Stimulated activated CD4-positive, alpha-beta T cell treated with anti-CD3 and anti-CD28 coated beads, TNF-alpha, amount 100 ng/mL, for 1 hour (primary cell): ENCODE measurements at places on chromosomes 16 and 17.

DNA sequence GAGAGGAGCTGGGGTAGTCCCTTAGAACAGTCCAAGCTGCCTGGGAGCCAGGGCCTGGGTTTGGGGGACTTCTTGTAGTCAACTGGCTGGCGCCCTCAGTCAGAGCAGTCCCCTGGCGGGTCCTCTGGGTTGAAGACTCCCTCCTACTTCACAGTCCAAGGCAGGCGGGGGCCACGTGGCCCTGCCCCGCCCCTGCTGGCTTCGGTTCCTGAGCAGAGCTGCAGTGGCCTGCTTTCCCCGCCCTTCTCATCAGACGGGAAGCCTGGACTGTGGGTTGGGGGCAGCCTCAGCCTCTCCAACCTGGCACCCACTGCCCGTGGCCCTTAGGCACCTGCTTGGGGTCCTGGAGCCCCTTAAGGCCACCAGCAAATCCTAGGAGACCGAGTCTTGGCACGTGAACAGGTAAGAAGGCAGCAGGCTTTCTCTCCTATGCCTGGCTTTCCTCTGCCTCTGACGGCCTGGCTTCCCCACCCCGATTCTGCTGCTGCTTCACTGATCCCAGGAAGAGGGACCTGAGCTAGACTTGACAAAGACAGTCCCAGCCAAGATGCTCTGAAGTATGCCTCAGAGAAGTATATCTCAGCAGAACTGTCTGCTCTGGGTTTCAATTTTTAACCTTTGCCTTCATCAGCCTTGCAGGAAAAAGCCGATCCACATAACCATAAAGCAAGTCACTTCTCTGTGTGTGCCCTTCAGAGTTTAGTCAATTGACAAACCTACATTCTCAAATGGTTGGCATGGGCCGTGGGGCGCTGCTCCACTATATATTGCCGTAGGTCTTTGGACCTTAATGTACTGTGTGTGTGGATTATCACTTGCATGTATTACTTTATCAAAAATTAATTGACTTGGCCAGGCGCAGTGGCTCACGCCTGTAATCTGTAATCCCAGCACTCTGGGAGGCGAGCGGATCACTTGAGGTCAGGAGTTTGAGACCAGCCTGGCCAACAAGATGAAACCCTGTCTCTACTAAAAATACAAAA lies 56.3 kb downstream of the SF3B3 start:
- no peak for DNase-seq

DNA sequence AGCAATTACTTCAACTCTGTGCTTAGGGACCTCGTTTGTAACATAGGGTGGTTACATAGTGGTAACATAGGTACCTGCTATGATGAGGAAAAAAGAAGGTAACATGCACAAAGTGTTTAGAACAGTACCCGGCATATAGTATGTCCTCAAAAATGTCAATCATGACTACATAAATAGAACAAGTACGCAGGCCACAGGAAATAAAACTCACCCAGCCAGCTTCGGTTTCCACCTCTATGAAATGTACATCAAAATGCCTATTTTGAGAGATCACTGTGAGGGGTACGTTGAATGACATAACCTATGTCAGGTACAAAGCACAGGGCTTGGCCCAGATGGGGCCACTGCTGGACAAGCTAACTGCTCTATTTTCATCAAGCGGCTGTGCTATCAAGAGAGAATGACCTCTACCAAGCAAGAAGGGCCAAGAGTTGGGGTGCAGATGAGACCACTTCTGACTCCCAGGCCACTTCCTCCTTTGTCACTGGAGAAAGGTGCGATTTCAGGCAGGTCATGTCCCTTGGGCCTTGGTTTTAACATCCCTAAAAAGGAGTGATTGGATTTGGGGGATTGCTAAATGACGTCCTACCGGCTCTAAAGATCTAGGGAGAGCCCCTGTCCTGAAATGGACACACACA lies 45.4 kb downstream of the WSB1 start:
- DNase-seq: no peak

- DNase-seq: no peak
Measured at GRCh38 chr17:68505951-68506350, 6.3 kb upstream of the PRKAR1A start.

DNA sequence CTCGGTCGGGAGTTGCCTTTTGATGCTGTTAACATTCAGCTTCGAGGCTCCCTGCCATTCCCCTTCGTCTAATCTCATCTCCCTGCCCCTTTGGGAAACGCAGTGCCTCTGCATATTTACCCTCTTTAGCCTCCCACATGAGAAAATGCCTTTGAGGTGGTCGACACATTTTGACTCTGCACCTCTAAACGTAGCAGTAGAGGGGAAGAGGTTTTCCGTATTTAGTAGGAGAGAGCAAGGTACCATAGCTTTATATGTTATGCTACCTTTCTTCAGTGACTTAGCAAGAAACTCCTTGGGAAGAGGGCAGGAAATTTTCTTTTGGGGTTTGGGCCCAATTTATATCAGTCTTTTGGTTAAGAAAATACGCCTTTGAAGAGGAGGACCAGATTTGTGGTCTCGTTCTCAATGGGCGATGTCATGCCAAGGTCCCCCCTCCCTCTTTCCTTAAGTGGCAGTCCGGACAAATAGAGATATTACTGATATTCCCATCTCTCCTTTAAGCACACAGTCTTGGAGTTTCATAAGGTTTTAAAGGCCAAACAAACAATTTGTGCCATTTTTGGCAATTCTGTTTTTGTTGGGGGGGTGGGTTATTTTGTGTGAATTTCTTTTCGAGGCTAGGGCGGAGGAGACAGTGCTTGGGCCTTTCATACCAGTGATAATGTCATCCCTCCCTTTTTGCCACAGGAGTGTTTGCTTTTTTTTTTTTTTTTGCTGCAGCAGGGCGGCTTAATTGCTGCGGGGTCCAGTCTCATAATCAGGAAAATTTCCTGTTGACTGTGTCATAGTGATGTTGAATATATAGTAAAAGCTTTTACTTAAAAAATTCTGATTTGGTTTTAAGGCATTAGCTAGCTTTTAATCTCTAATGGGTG lies 1.5 kb downstream of the PAFAH1B1 start:
- no peak for DNase-seq

GRCh38 chr17:57586196-57586740 lies 158.8 kb downstream of the CCDC182 start:
- DNase-seq: no peak

- DNase-seq: no peak
Measured at GRCh38 chr16:81709016-81709900, 69.8 kb upstream of the PLCG2 start.

DNA sequence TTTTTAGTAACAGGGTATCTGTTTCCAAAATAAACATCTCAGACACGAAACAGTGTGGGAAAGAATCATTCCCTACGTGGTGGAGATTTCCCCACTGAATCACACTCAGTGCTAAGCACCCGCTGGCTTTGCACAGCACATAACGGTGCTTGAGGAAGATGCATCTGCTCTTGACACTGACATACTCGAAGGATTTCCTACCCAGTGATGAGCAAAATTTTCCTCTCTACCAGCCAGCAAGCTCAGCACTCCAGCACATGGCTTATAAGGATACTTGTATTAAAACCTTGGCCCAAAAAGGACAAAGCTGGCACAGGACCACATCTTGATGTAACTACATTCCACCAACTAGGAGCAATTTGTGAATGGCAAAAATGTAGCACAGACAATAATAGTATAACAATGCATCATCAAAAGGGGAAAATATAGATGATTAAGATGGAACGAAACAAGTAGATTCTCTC lies 59.0 kb downstream of the ANKFY1 start:
- DNase-seq: no peak

- no peak for DNase-seq
Measured at GRCh38 chr17:67879662-67880061, 54.4 kb downstream of the BPTF start.

- DNase-seq: no peak
Measured at GRCh38 chr17:48526608-48527546, 3.9 kb downstream of the HOXB1 start.

- no peak for DNase-seq
Measured at GRCh38 chr16:48619979-48620378, 10.0 kb upstream of the N4BP1 start.

DNA sequence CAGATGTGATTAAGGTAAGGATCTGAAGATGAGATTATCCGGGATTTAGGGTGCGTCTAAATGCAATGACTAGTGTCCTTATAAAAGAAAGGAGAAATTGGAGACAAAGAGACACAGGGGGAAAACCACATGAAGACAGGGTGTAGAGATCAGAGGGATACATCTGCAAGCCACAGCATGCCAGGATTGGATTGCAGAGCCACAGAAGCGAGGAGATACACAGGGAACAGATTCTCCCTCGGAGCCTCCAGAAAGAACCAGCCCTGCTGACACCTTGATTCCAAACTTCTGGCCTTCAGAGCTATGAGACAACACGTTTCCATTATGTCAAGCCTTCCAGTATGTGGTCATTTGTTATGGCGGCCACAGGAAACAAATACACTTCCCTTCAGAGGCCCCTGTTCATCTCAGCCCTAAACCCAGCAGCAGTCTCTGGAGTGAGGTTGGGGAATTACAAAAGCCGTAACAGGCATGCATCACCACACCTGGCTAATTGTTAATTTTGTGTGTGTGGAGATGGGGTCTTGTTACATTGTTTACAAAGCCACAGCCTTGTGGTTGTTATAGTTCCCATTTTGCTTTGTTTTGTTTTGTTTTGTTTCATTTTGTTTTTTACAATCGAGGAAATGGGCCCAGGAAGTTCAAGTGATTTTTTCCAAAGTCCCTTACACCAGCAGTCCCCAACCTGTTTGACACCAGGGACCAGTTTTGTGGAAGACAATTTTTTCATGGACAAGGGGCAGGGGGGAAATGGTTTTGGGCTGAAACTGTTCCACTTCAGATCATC lies 51.6 kb upstream of the LYRM9 start:
- no peak for DNase-seq

DNA sequence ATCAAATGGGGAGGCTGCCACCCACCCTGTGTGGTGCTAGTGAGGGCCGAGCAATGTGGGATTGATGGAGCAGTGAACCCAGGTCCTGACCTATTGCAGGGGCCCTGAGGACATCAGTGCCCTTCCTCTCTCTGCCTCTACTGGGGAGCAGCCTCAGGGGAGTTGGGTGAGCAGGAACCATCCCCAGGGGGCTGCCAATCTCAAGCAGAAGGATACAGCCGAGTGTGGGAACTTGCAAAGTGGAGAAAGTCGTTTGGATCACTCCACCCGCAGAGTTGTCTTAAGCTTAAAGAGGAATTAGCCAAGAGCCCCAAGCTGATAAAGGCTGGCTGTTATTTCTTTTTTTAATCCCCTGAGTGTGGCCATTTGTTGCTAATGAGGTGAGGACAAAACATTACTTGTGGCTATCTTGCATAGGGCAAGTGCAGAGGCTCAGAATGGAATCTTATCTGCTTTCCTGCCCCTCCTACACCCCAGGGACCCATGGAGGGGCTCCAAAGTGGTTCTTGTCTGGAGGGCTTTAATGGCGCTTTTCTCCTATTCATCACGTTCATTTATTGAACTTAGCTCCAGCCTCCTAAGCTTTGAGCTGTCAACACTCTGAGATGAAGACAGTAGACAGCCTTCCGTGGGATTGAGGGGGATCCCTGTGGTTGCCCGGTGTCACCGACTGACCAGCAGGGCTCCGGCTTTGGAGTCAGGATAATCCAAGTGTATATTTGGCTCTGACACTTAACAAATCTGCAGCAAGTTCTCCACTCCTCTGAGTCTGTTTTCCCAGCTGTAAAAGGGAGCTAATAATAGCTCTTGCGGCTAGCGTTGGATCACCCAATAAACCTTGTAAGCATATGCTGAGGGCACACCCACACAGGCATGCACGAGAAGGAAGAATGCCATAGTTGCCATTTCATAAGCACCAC lies 45.1 kb downstream of the MYH11 start:
- no peak for DNase-seq

GRCh38 chr16:86910161-86910769 lies 331.9 kb downstream of the FOXL1 start:
- DNase-seq: no peak

- no peak for DNase-seq
Measured at GRCh38 chr16:66270333-66270927, 96.1 kb upstream of the CDH5 start.

- DNase-seq: no peak
Measured at GRCh38 chr17:2043785-2044184, 2.0 kb downstream of the OVCA2 start.

GRCh38 chr17:4365628-4366326 lies 698 bp downstream of the UBE2G1 start:
- DNase-seq: no peak

DNA sequence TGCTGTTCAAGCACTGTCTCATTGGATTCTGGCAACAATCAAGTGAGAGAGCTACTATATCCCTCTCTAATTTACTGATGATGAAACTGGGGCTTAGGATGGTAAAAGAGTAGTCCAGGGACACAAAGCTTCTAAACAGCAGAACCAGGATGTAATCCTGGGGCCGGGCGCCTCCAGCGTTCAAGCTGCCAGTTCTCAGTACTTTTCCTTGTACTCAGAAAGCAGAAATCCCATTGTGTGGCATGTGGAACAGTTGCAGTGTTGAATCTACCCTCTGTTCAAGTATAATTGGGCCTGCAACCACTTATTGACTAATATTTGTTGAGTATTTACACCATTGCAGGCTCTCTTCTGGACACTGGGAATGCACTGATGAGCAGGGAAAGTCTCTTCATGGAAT lies 14.5 kb upstream of the CDH13 start:
- DNase-seq: no peak

GRCh38 chr17:33528846-33529245 lies 235.8 kb upstream of the ASIC2 start:
- DNase-seq: no peak

- no peak for DNase-seq
Measured at GRCh38 chr16:55045756-55046460, 115.2 kb downstream of the IRX5 start.

DNA sequence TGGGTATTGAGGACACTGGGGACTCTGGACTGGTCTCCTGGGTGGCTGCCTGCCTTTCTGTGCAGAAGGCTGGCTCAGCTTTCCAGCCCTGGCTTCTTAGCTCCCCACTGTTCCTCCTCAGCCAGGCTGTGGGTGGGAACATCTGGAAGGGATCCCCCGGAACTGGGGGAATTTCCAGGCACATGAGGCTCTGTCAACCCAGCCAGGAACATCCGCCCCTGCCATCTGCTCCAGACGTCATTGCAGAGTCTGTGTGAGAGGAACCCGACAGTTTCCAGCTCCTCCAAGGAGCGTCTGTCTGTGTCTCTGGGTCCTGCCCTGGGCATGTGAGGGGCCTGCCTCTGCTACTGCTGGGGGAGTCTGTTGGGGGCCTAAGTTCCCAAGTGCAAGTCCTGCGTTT lies 36.2 kb upstream of the CRHR1 start:
- no peak for DNase-seq

DNA sequence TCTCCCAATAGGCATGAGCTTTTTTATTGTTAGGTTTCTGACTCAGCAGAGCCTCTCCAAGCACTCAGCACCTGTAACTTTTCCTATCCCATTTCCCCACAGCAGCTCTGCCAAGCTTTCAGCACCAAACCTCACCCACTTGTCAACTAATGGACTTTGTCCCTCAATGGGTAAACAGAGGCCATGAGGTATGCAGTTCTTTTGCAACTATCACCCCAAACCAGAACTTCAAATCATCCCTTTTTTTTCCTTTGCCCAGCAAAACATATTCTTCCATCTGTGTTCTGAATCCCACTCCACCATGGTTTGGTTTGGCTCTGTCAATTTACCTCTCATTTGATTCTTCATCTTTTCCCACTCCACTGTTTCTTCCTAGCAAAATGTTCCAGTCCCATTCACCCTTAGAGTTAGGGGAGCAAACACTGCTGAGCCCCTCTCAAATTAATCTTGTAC lies 58.1 kb downstream of the TOX3 start:
- DNase-seq: no peak

- DNase-seq: no peak
Measured at GRCh38 chr17:8375738-8376259, 705 bp downstream of the KRABD2 start.

- peak; percentile 60 for DNase-seq
Measured at GRCh38 chr17:76736349-76737081, 616 bp downstream of the SRSF2 start.

- DNase-seq: no peak
Measured at GRCh38 chr17:40251576-40251975, 32.5 kb downstream of the WIPF2 start.
